Cardiac muscle cell (in vitro differentiated cells and primary cell): ENCODE measurements at places on chromosomes 4 and X. TPM values are rescaled to one million over a fixed set of nuclear protein-coding genes. Genes with fewer than 3 reads are reported as not detected.

GRCh38 chrX:151753313-151754046 lies 18.9 kb downstream of the CNGA2 start:
- peak; percentile 73 for DNase-seq

- DNase-seq = no peak
Measured at GRCh38 chr4:186449954-186450353, 105.4 kb downstream of the MTNR1A start.

- no peak for DNase-seq
Measured at GRCh38 chr4:171588051-171588545, 225.1 kb upstream of the GALNTL6 start.

DNA sequence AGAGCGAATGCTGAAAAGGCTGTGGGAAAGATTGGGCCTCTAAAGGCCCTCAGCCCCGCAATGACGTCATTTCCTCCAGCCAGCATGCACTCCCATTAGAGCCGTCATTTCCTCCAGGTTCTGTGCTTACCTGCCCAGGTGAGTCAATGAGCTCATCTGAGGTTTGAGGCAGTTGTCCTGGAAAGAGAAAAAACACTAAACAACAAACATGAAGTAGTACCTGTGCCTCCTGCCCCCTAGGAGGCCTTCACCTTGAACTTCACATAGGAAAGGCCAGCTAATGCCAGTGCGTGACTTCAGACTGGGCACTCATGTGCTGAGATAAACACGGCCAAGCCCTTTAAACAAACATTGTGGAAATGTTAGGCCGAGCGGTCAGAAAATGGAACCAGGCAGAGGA lies 55.9 kb downstream of the FHDC1 start:
- no peak for DNase-seq

DNA sequence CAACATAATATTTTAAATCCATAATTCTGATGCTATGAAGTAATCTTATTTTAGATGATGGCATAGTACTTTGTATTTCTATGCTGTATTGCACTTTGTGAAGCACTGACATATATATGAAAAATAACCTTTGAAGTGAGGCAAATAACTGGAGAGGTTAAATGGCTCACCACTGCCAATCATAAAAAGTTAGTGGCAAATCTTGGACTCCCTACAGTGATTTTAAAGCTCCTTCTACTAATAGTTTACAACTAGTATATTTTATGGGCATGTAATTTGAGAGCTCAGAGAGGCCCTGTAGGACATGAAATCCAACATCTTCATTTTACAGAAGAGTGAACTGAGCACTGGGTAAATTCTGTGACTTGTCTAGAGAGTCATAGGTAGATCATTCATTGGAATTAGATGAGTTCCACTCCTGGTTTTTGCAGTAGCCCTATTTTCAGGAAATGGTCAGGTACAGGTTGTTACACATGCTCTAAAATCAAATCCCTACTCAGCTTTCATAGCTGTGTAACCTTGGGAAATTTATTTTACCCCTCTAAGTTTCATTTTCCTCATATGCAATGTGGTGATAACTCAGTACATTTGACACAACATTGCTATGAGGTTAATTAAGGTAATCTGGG lies 804 bp upstream of the GC start:
- DNase-seq = no peak

- no peak for DNase-seq
Measured at GRCh38 chr4:125187226-125188176, 127.3 kb upstream of the FAT4 start.

- DNase-seq = peak; percentile 59
Measured at GRCh38 chr4:101345271-101345595, 2.1 kb downstream of the PPP3CA start.

DNA sequence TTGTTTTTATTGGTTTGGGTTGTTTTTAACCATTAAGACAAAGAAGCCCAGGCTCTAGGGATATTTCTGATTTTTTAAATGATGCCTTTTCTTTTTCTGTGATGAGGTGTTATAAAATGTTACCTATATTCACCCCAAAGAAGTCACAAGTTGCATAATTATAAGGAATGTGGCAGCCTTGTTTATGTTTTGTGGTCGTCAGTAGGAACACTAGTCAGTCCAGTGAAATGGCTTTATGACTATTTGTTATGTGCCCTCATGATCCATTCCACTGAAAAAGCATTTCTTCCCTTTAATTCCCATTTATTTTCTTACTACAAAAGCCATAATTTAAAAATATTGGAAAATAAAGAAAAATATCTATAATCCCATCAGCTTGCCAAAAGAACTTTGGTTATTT lies 34.4 kb downstream of the CC2D2A start:
- DNase-seq = no peak

DNA sequence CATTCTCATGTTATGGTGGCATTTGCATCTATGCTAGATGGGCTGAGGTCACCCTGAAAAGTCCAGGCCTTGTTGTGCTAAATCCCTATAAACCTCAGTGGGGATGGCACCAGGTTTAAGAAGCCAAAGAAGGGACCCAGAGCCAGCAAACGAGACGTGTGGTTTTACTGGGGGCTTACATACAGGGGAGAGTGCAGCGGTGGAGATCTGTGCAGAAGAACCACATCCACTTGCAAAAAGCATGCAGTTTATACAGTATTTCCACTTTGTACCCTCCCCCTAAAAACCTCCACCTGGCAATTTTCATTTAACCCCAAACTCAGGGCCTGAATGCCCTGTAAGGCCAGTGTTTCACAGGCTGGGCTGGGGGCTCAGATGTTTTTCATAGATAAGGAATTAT lies 134.9 kb upstream of the GATB start:
- no peak for DNase-seq

TRAM1L1 gene
- 3.1 and 3.2 TPM in 2 replicates for total RNA-seq

SPANXN3 gene
- total RNA-seq = not detected in 2 replicates
